Mucosa of descending colon (tissue), 3 donors: ENCODE measurements at places on chromosomes 11 and 22.

DNA sequence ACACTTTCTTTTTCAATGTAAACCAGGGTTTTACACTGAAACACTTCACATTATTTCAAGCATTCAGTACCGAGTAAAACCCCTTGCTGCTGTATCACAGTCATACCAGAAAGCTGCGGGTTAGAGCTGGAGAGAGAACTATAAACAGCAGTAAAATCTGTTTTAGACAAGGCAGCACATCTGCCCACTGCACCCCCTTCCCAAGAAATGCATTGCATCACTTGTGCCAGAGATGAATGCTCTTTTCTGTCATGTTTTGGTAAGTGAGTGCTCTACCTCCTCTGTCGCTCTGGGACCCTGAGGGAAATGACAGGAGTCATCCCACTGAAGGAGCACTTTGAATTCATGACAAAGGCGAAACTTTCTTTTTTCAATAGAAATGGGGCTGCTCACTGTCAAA is 107.2 kb downstream of the MAML2 start:
- no peak for DNase-seq

- no peak for DNase-seq
Observed at GRCh38 chr11:83023410-83023809, 48.3 kb downstream of the RAB30 start.

DNA sequence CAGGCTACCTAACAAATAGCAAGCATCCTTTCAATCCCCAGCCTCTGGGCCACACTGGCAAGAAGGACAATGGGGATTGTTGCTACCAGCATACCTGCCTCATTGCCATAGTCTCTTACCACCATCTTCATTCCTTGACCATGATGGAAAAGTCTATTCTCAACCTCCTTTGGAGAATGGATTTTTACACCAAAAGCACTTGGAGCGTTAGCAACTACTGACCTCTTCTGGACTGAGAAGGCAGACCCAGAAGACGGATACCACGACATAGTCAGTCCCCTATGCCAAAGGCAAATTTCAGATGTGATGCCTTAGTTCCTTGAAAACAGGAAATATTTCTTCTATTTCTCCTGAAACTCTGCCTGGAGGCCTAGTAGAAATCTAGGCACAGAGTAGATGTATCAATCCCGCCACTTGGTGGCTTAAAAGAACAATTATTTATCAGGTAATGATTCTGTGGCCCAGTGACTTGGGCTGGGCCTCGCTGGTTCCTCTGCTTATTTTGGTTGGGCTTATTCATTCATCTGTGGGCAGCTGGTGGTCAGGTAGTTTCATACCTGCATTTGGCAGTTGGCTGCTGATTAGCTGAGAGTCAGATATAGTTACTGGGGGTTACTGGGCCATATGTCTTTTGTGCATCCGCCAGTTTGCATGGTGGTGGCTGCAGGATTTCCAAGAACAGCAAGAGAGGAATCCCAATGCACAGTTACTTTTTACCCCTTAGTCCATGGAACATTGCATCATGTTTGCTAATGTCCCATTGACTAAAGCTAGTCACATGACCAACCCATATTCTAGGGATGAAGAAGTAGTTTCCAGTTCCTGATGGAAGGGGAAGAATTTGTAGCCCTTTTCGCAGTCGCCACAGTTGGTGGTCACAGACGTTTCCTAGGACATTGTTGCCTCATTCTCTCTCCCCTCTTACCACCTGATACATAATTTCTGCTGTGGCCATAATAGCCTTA is 75.2 kb downstream of the DHCR7 start:
- no peak for DNase-seq

DNA sequence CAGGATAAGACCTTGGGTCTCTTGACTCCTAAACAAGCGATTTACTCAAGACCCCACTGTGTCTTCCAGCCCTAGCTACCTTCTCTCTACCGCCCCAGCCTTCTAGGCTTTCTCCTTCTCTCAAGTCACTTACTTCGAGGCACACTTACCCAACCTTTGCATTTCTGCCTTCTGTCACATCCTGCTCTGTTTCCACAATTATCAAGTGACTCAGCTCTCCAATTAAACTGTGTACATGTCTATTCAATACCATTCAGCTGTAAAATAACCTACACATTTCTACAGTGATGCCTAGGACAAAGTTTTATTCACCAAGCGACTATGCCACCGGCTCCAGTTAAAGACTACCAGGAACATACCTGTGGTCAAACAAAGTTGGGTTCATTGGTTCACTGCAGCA is 69.0 kb downstream of the LARGE1 start:
- DNase-seq: no peak

GRCh38 chr11:125476721-125477120 is 19.3 kb downstream of the FEZ1 start:
- no peak for DNase-seq

- no peak for DNase-seq
Observed at GRCh38 chr22:30574997-30575671, 669 bp upstream of the GAL3ST1 start.

DNA sequence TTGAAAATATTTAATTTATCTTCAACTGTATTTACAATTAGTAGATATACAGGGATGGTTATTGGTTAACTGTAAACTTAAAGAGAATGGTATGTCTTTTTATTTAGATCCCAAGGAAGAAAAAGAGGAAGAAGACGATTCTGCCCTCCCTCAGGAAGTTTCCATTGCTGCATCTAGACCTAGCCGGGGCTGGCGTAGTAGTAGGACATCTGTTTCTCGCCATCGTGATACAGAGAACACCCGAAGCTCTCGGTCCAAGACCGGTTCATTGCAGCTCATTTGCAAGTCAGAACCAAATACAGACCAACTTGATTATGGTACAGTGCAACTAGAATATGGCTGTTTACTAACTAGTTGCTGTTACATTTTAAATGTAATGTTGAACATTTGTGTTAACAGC is 12.7 kb upstream of the CNTF start:
- no peak for DNase-seq

DNA sequence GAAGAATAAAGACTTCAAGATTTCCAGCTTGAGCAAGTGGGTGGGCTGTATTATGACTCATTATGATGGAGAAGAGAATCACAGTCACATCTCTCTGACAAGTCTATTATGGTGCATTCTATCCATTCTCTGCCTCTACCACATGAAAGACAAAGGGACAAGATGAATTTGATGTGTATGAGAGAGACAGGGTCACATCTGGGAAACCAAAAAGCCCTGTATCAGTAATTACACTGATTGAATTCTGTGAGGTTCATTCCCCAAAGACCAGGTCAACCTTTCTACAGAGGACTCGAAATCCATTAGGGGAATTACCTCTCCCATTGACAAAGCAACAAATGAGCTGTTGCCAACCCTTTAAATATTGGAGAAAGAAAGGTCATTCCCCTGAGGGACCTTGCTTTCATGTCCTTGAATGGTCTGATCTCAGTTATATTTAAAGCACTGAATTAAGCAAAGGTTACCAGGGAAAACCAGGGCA is 109.6 kb downstream of the USP35 start:
- no peak for DNase-seq

DNA sequence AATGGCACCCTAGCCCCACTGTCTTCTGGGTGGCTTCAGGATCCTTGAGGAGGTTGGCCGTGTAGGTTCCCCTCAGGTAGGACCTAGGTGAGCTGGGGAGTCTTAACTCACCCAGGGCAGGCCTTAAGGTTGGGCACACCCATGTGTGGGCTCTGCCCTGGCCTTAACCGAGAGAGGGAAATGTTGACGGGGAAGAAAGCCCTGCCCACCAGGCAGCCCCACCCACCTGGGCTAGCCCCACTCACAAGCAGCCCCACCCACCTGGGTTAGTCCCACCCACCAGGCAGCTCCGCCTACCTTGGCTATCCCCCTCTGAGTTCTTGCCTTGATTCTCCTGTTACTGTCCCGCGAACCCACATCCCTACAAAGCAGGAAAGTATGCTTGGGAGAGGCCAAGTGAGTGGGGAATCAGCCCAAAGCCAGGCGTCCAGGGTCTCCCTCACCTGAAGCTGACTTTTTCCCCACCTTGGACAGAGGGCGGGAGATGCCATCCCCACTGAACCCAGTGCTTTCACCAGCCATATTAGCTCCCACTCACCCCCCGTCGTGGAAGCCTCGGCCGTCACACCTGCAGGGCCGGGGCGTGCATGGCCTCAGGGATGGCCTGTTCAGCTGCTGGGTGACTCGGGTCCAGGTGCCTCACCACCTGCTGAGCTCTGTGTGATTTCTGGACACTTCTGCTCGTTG is at the start of gene MYEOV:
Gene MYEOV (plus strand): TSS at position 337 of the 687 bp plus-strand sequence. CDS start 1,200 bp downstream, outside the sequence.
- peak; percentile 82 for DNase-seq

DNA sequence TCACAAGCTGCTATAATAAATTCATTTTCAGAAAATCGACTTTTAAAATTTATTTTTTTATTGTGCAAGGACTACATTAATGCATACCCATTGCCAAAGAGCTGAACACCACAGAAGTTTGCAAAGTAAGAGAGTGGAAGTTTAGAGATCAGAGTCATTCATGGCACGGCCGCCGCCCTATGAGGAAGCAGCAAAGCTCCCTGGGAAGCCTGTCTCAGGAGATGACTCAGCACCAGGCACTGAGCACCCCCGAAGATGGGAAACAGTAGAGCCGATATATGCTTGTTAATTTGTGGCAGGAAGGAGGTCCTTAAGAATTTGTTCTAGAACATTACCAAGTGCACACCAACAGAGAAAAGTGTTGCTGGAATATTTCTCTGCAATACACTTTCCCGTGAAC is 693.7 kb downstream of the OPCML start:
- no peak for DNase-seq

DNA sequence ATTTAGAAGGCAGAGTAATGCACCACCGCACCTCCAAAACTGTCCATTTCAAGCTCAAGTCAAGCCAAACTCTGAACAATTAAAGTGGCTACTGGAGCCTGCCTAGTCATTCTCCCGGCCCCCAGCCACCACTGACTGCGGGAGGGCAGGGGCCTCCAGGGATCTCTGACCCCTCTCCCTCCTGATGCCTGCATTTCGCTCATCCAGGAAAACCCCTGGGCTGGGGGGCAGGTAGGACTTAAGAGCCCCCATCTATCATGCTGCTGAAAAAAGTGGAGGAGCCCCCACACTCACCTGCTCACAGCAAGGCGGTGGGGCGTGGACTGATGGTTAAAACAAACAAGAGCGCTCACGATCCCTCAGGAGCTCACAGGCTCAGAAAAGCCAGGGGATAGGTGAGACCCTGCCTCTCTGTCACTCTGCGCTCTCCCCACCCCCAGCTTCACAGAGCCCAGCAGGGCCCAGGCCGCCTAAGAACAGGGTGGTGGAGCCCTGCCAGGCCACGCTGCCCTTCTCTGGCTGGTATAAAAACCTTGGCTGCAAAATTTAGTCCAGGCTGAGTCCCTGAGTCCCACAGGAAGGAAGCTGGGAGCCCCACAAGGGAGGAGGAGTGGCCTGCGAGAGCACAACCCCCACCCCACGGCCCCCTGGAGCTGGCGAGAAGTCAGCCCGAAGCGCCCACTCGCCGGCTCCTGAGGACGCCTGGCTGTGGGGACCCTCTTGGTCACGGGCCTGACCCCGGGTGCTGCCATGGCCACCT is 21.0 kb upstream of the MOB2 start:
- peak; percentile 35 for DNase-seq

DNA sequence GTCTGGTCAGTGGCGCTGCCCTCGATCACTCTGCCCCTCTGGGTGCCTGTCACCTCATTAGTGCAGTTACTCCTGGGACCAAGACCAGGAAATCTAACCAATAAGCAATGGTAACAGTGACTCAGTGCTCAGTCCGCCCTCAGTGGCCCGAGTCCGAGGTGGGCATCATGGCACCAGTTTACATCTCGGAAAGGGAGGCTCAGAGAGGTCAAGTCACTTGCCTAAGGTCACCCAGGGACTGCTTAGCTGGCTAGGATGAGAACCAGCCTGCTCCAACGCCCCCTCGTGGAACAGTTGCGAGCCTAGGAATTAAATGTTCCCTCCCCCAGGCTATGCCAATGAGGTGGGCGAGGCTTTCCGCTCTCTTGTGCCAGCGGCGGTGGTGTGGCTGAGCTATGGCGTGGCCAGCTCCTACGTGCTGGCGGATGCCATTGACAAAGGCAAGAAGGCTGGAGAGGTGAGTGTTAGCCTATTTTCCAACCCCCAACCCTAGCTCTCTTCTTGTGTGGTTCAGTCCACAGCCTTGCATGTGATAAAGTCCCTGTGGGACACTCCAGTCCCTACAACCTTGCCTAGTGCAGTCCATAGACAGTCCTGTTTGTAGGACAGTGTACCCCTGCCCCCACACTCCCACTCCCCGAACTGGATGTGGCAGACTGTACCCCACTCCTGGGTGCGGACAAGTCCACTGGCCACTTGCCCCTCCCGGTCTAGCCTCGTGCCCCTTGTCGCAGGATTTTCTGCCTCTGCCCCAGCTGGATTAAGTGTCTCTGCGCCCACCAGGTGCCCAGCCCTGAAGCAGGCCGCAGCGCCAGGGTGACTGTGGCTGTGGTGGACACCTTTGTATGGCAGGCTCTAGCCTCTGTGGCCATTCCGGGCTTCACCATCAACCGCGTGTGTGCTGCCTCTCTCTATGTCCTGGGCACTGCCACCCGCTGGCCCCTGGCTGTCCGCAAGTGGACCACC is 1.1 kb downstream of the MTFP1 start:
- DNase-seq: peak; percentile 91

DNA sequence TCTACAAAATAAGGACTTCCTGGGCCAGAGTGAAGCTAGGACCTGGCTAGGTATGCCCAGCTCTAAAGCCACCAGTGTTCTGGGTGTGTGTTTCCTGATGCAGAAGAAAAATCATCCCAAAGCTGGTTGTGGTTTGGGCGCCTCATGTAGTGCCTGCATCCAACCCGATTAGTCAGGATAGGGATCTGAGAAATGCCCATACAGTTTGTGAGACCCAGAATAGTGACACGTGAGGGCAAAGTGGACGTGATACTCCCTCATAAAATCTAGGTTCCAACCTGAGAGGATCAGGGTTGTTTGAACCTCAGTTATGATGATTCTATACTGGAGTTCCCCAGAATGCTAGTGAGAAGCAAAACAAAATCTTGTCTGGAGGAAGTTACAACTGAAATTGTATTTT is 238.4 kb downstream of the TBC1D22A start:
- DNase-seq: no peak

DNA sequence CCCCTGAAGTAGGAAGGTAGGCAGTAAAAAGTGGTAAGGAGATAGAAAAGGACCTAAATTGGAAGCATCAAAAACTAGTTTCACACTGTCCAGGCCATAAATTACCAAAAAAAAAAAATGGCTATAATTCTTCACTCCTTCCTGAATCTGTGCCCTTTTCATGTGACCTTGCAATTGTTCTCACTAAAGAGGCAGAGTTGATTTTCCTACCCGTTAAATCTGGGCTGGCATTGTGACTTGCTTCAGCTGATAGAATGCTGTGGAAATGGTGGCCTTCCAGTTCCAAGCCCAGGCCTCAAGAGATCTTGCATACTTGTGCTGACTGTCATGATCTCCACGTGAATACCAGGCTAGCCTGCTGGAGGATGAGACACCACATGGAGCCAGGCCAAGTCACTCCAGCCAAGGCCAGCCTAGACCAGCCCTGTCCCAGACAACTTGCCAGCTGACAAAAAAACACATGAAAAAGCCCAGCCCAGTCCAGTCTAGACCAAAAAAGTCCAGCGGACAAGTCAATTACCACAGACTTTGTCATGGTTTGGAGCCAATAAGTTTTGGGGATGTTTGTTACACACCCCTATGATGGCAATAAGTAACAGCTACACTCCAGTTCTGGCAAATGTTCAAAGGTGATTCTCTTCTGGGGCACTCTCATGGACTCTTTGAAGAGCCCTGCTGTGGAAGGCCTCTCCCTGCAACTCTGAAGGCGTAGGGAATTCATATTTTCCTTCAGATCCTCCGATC is 51.4 kb upstream of the NUP50 start:
- no peak for DNase-seq

GRCh38 chr11:101881586-101881985 is 33.2 kb upstream of the CEP126 start:
- no peak for DNase-seq
